ENCODE measurements at places on chromosomes 1 and 21.

- DNase-seq: no peak
Measured at GRCh38 chr1:215146240-215146975, 63.9 kb downstream of the KCNK2 start.

GRCh38 chr1:208227366-208227765, 16.8 kb downstream of the PLXNA2 start:
- no peak for DNase-seq

DNA sequence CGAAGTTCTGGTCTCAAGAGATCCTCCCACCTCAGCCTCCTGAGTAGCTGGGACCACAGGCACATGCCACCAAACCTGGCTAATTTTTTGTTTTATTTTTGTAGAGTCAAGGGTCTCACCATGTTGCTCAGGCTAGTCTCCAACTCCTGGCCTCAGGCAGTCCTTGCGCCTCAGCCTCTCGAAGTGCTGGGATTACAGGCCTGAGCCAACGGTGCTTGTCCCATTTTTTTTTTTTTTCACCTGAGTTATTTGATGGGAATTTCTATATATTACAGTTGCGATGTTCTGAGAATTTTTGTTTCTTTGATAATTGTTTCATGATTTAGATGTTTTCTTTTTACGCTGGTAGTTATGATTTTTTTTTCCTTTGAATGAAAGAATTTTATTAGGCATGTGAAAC, 2.5 kb downstream of the RABGAP1L start:
- no peak for DNase-seq

- no peak for DNase-seq
Measured at GRCh38 chr1:201501144-201501543, 5.8 kb downstream of the CSRP1 start.

DNA sequence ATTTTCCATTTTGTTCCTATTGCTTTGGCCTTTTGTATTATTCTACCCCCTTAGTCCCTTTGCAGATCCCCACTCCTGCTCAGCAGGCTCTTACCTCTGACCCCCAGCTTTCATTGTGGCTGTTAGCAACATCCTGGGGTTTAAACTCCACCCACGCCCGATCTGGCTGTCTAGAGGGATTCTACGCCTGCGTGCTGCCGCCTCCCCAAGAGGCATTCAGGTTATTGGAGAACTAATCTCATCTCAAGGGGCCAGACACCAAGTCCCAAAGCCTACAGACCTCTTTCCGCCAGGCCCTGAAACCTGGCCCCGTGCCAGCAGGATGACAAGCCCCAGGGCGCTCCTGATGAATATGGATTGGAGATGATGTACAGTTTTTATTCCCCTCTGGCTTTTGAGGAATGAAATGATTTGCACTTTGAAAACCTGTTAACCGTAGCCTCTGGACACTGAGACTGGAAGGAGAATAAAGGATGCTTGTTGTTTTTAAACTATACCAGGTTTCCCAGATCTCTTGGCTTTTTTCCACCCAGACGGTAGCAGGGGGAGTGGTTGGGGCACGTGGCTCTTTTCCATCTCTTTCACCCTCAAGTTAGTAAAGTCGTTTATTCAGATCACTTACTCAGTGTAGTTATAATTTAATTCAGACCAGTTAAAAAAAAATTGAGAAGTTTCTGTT, 14.5 kb upstream of the IKBKE start:
- DNase-seq: no peak

- DNase-seq: peak; percentile 85
Measured at GRCh38 chr1:68959461-68960030, 462.7 kb upstream of the DEPDC1 start.

GRCh38 chr1:56872597-56872996, 18.0 kb downstream of the C8A start:
- no peak for DNase-seq

GRCh38 chr1:181640956-181641355, 157.6 kb downstream of the CACNA1E start:
- no peak for DNase-seq

GRCh38 chr21:36700295-36700970, 1.5 kb downstream of the SIM2 start:
- no peak for DNase-seq

DNA sequence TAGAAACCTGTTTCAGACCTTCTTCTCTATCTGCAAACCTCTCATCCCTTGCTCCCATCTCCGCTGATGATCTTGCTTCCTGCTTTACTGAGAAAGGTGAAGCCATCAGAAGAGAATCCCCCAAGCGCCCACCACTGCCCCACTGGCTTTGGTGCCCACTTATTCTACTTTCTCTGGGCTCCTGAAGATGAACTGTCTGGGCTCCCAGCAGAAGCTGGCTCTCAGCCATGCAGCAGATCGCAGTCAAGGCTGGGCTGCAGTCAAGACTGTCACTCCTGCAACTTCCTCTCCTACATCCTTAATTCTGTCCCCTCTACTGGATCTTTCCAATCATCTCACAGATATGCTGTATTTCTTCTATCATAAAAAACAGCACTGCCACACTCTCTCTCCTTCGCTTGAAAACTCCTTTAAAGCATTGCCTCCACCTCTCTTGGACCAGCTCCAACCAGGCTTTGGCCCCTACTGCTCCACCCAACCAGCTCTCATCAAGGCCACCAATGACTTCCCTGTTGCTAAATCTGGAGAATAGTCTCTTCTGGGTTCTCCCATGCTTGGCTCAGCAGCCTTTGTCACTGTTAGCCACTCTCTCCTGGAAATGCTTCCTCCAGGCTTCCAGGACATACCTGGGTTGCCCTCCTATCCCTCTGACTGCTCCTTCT, 25.8 kb downstream of the TRIM62 start:
- no peak for DNase-seq

GRCh38 chr1:183808296-183809027, 3.5 kb downstream of the RGL1 start:
- DNase-seq: no peak

- DNase-seq: no peak
Measured at GRCh38 chr1:162303004-162303344, 73.7 kb downstream of the SPATA46 start.

DNA sequence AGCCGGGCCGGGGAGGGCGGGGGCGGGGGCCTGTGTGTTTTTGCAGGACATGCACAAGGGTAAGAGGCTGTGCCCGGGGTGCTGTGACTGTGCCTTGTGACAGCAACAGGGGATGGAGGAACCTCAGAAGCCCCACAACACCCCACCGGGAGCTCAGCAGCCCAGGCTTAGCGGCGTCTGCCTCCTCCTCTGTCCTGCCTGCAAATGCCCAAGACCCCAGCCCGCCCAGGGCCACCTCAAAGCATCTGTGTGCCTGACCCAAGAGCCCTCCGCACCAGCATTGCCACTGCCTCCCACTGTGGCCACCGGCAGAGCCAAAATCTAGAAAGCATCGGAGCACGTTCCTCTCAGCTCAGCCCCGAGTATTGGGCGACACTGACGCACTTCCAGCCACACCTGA, 2.7 kb upstream of the ACTRT2 start:
- no peak for DNase-seq

GRCh38 chr1:20063861-20064292, 6.1 kb upstream of the PLA2G5 start:
- DNase-seq: peak; percentile 63

DNA sequence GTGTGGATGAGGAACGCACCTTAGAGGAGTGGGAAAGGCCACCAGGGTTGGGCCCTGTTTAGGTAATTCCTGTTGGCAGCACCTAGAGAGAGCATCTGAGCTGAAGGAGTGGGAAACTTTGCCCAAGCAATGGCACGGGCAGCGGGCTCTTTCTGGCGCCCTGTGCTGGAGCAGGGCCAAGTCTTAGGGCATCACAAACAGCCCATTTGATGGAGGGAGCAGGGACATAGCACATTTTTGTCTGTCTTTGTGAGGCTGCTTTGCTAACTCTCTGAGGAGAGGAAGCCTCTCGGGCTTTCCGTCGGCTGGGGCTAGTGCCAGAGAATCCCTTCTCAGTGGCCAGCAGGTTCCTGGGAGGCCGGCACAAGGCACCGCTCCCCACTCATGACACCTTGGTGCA, 22.5 kb upstream of the CNTN2 start:
- no peak for DNase-seq

DNA sequence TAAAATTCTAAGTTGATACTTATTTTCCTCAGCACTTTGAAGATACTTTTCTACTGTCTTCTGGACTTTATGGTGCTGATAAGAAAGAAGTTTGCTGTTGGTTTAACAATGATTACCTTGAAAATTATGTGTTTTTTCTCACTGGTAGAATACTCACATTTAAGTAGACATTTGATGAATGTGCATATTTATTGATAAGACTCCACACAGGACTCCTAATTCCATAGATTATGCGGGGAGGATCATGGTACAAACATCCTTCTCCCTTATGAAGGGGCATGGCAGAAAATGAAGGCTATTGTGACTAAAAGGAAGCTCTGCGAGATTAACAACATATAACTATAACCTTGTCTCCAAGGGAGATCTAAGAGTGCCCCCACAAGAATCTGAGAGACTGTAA, 28.5 kb upstream of the ALDH9A1 start:
- DNase-seq: no peak

- no peak for DNase-seq
Measured at GRCh38 chr21:32728456-32728839, 635 bp upstream of the SYNJ1 start.

DNA sequence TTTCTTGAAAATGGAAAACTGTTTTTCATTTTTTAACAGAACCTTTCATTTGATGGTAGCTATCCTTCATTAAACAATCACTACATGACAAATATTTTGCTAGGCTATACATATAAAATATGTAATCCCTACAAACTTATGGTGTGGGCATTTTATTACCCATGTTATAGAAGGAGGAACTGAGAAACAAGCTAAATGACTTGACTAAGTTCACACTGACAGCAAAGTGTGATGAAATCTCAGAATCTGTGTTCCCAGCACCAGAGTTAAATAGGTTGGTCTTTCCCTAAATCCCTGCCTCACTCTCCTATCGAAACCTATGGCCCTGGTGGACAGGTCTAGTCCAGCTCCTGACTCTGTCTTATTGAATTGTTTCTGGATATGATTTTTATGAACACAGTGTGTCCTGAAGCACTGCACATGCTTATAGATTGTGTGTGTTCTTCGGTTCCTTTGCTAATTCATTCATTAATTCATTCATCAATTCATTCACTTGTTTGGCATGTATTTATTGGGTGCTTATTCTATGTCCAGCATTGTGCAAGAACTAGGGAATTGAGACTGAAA, 301.0 kb downstream of the GRIK1 start:
- DNase-seq: no peak

DNA sequence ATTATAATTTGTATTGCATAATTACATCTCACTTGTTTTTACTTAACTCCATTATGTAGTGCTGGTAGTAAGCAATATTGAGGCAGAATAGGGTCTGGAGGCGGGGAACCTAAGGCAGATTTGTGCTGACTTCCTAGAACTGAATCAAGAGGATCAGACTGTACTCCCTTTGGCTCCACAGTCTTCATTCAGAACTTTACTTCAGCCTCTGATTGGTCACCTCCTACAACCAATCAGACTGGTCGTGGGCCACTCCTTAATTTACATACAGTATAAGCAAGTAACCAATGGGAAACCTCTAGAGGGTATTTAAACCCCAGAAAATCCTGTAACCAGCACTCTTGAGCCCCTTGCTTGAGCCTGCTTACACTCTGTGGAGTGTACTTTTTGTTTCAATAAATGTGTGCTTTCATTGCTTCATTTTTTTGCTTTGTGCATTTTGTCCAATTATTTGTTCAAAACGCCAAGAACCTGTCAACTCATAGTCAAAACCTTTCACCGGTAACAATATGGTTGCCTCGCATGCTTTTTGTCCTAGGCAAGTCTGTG, 31.6 kb downstream of the ZBTB8OS start:
- peak; percentile 50 for DNase-seq

GRCh38 chr1:150820730-150821512, 12.9 kb upstream of the CTSK start:
- DNase-seq: no peak

DNA sequence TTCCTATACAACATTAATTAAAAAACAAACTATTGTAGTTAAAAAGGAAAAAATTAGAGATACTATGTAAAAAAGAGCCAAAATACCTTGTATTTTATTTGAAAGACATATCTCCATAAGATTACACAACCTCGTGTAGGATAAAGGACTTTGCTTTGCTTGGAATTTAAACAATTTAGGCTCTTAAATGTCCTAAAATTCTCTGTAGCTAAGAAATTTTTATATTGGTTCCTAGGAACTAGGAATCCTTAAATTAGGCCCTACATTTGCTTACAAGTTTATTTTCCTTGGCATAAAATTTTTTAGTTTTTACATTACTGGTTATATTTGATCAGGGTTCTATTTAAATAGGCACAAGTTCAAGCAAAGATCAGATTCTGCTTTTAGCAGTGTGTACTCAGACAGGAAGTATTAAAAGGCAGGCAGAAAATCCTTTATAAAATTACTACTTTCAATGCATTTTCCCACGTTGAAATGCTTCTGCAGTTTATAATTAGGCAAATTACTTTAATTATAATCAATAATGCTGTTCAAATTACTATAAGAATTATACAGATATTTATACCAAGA, 3.4 kb upstream of the ANGPTL3 start:
- DNase-seq: no peak

DNA sequence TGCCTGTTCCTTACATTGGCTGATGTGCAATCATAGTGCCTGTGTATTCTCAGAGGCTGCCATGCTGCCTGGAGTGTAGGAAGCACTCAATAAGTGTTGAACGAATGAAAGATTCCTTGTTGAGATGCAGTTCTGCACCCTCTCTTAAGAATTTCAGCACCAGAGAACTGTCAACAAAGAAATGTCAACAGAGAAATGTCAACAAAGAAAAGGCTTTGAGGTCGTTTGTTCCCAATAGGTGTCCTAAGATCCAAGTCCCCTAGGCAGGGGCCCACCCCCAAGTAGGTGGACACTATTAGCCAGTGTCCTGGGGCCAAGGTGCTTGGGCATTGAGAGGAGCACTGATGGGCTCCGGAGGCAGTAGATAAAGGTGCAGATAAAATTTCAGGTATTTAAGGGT, 12.6 kb downstream of the KCND3 start:
- no peak for DNase-seq

DNA sequence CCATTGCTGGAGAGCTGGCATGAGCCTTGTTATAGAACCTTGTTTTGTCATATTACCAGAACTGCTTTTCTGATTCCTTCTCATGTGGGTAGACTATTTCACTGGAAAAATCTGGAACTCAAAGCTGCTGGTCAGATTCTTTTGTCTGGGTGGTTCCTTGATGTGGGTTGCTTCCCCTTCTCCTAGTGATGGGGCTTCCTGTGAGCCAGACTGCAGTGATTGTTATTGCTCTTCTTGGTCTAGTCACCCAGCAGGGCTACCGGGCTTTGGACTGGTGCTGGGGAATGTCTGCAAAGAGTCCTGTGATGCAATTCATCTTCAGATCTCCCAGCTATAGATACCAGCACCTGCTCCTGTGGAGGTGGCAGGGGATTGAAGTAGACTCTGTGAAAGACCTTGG, 59.4 kb downstream of the GPR137B start:
- DNase-seq: no peak

DNA sequence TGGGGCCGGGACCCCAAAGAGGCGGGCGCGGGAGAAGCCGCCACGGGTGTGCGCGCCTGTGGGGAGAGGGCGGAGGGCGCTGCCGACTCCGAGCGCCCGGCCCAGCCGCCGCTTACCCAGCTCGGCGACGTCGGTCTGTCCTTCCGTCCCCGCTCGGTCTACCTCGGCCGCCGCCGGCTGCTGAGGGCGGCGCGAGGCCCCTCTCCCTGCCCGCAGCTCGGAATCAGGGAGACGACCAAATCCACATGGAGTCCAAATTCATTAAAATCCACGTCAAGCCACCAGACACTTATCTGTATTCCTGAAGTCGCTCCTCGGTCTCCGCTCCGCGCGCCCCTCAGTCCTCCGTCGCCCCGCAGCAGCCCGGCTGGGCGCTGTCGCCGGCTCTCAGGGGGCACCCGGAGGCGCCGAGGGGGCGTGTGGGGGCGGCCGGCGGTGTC, 637 bp downstream of the PLXNA2 start:
- no peak for DNase-seq

All from NCI-H226 (cell line).